Gastrocnemius medialis (tissue), 4 donors: ENCODE measurements at places on chromosomes 2 and 18. TPM values are rescaled to one million over a fixed set of nuclear protein-coding genes. Genes with fewer than 3 reads are reported as not detected.

GRCh38 chr2:127069003-127069402 lies 38.0 kb downstream of the BIN1 start:
- H3K4me3 ChIP-seq = peak overlapping the region; percentile 44
- peaks cover 93% of the 10 kb centered on the region for H3K4me1 ChIP-seq
- peaks cover 14% of the 10 kb centered on the region for H3K36me3 ChIP-seq
- no peaks in the 10 kb centered on the region for H3K27me3 ChIP-seq
- H3K27ac ChIP-seq = peak overlapping the region; percentile 100

DNA sequence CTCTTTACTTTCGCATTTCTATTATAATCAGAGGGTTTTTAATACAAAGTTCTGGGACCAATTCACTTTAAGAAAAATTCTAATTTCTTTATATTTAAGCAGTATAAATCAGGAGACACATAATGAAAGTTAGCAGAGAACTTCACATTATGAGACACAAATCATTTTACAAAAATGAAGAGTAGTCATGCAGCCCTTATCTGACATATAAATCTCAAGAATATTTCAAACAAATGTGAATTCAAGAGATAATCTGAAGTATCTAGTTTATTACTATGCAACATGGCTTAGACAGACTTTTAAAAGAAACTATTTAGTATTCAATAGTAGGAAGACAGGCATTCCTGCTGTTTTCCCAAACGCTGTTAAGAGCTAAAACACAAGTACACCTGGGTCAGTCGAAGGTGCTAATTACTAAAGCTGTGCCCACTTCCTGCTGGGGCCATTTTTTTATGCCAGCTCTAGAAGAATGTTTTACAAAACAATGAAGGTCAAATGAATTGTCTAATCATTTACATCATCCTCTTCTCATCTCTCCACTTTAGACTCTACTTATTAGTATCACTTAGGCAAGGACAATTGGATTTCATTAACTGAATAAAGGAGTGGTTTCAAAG lies 40.2 kb downstream of the CWC22 start:
- no peak overlapping the region for H3K4me3 ChIP-seq
- no peaks in the 10 kb centered on the region for H3K4me1 ChIP-seq
- no peaks in the 10 kb centered on the region for H3K36me3 ChIP-seq

DNA sequence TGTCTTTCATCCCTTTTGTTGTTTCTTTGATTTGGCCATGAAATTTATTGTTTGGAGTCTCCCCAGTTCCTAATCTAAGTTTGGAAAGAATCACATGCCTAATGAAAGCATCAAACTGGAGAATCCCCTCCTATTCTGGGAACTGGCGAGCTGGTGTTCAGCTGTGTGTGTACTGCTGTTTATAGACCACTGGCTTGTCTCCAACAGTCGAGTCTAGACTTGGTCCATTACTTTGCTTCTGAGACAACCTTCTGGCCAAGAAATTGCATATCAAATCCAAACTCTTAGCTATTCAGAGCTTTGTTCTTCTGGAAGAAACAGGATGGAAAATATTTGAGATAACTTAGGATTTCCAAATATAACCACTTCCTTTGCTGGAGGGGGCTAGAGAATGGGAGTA lies 111.5 kb upstream of the THSD7B start:
- no peaks in the 10 kb centered on the region for H3K27me3 ChIP-seq
- no peak overlapping the region for H3K27ac ChIP-seq
- H3K36me3 ChIP-seq = no peaks in the 10 kb centered on the region
- DNase-seq = no peak

DNA sequence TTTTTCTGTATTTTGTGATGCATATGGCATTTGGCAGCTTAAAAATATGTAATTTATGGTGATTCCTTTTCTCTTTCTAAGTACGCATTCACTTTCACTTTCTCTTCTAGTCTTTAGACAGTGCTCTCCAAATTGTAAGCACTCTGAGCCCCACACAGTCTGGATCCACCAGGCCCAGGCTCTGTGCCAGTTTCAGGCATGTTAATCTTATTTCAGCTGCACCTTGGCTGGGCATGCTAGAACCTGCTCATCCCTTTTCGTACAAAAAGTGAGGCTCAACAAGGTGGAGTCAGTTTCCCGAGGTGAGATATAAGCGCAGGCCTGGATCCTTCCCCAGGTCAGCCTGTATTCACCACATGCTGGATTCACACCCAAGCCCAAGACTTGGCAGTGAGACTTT lies 203.9 kb downstream of the MTX2 start:
- peak overlapping the region; percentile 10 for H3K4me3 ChIP-seq
- no peaks in the 10 kb centered on the region for H3K36me3 ChIP-seq
- H3K4me1 ChIP-seq = no peaks in the 10 kb centered on the region
- H3K27me3 ChIP-seq = no peaks in the 10 kb centered on the region
- no peak for DNase-seq
- peak overlapping the region; percentile 14 for H3K27ac ChIP-seq

DNA sequence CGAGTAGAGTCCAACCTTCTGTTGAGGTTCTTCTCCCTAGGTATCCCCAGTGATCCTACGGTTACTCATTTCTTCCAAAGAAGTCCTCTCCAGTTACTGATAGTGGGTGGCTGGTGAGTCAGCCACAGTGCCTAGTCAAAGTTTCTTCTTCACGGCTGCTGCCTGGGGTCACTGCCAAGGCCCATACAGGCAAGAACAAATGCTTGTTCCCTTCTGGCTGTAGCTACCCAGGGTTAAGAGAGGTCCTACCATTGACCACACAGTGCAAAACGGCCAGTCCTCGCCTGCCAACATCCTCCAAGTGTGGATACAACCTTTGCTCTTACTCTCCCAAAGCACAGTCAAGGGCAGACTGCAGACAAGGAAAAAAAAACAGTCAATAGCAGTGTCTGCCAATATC lies 2.9 kb upstream of the PTPN4 start:
- H3K27me3 ChIP-seq = no peaks in the 10 kb centered on the region
- no peak overlapping the region for H3K4me3 ChIP-seq
- H3K27ac ChIP-seq = peak overlapping the region; percentile 96
- peaks cover 24% of the 10 kb centered on the region for H3K4me1 ChIP-seq
- peak; percentile 77 for DNase-seq

GRCh38 chr2:8495189-8495989 lies 186.5 kb upstream of the ID2 start:
- no peaks in the 10 kb centered on the region for H3K27me3 ChIP-seq
- H3K4me3 ChIP-seq = no peak overlapping the region
- DNase-seq = no peak
- H3K27ac ChIP-seq = peak overlapping the region; percentile 10

DNA sequence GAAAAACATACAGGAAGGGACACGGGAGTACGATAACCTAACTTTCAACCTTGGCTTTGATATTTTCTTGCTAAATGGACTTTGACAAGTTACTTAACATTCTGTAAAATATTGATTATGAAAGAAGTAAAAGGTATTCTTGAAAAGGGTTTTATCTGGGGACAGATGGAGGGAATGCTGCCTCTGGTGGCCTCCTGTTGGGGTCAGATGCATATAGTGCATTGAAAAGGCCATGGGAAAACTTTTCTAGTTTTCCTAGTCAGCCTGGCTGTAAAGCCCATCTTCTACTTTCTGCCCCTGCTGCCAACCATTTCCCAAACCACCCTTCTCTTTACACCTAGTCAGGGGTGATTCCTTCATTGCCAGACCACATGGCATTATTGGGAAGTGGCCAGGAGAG lies 22.2 kb upstream of the MSTN start:
- no peaks in the 10 kb centered on the region for H3K4me1 ChIP-seq
- DNase-seq = no peak
- no peaks in the 10 kb centered on the region for H3K27me3 ChIP-seq
- no peak overlapping the region for H3K4me3 ChIP-seq

- peak overlapping the region; percentile 86 for H3K4me3 ChIP-seq
- no peaks in the 10 kb centered on the region for H3K27me3 ChIP-seq
- peaks cover 72% of the 10 kb centered on the region for H3K4me1 ChIP-seq
- DNase-seq = peak; percentile 29
- peak overlapping the region; percentile 99 for H3K27ac ChIP-seq
- no peaks in the 10 kb centered on the region for H3K36me3 ChIP-seq
These were observed 5.2 kb downstream of the STARD7 start for GRCh38 chr2:96203130-96204028.

DNA sequence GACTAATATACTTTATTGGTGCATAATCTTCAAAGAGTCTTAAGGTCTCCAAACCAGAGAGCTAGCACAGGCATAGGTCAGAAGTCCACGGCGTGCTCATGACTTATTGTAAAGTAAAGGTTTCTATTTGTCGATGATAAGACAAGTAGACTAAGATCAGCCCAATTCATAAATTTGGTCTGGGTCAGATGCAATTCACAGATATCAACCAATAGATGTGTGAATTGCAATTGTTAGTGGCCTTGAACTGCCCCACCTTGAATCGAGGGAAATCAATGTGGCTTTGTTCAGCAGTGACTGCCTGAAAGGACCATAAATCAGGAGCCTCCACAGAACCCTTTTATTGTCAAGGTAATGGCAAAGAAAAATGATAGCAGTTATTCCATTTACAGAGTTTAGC lies 39.1 kb upstream of the CPS1 start:
- H3K4me1 ChIP-seq = no peaks in the 10 kb centered on the region
- no peaks in the 10 kb centered on the region for H3K27me3 ChIP-seq
- no peak overlapping the region for H3K27ac ChIP-seq
- no peak overlapping the region for H3K4me3 ChIP-seq

- H3K4me1 ChIP-seq = no peaks in the 10 kb centered on the region
- no peak overlapping the region for H3K4me3 ChIP-seq
- H3K27ac ChIP-seq = no peak overlapping the region
- DNase-seq = no peak
- no peaks in the 10 kb centered on the region for H3K27me3 ChIP-seq
These were observed 191.9 kb upstream of the SMAD2 start for GRCh38 chr18:48122376-48122775.

CAPN14 gene
- total RNA-seq = not detected

AMER3 gene
- total RNA-seq = not detected

CABLES1 gene
- 0.58 TPM for total RNA-seq

NOSTRIN gene
- 5.1 TPM for total RNA-seq

CHRNA1 gene
- 93.1 TPM for total RNA-seq

ZC3H6 gene
- total RNA-seq = 8.2 TPM

TXNDC2 gene
- not detected for total RNA-seq

AP1S3 gene
- not detected for total RNA-seq
